ENCODE measurements at places on chromosomes 2 and 18. TPM values are rescaled to one million over a fixed set of nuclear protein-coding genes. Genes with fewer than 3 reads are reported as not detected.

The B3GNT7 gene
- total RNA-seq = not detected

The CCDC102B gene
- total RNA-seq = 4.9 TPM

The EMILIN2 gene
- 11.4 TPM for total RNA-seq

The CAVIN2 gene
- total RNA-seq = not detected

The RFX8 gene
- 1.3 TPM for total RNA-seq

The ANKRD30BL gene
- not detected for total RNA-seq

The SNTG2 gene
- 0.96 TPM for total RNA-seq

The IAH1 gene
- total RNA-seq = 52.5 TPM

The TUBA3D gene
- not detected for total RNA-seq

The LYPD6 gene
- not detected for total RNA-seq

The TMEM178A gene
- total RNA-seq = not detected

The COMMD1 gene
- total RNA-seq = 16.7 TPM

The ICOS gene
- 52.9 TPM for total RNA-seq

The PLEK gene
- 9.1 TPM for total RNA-seq

The MC4R gene
- total RNA-seq = not detected

The SCN9A gene
- total RNA-seq = not detected

The ANKRD29 gene
- not detected for total RNA-seq

The CTNNA2 gene
- total RNA-seq = not detected

The PAX3 gene
- not detected for total RNA-seq

The RGPD3 gene
- total RNA-seq = 0.44 TPM

The HDHD2 gene
- 34.2 TPM for total RNA-seq

The EML4 gene
- 168 TPM for total RNA-seq

The SNORC gene
- total RNA-seq = 1.5 TPM

The TFCP2L1 gene
- not detected for total RNA-seq

The GAREM1 gene
- 0.28 TPM for total RNA-seq

The LAMA1 gene
- not detected for total RNA-seq

The STEAP3 gene
- total RNA-seq = 0.32 TPM

The EPC2 gene
- 77.9 TPM for total RNA-seq

The KATNAL2 gene
- 0.94 TPM for total RNA-seq

The INPP5D gene
- 117 TPM for total RNA-seq

The FTCDNL1 gene
- total RNA-seq = 1.9 TPM

The CAPN14 gene
- total RNA-seq = 0.53 TPM

The TRABD2A gene
- total RNA-seq = 90.7 TPM

The ZNF521 gene
- not detected for total RNA-seq

The STARD6 gene
- not detected for total RNA-seq
